ENCODE measurements at places on chromosomes 6 and 20.

DNA sequence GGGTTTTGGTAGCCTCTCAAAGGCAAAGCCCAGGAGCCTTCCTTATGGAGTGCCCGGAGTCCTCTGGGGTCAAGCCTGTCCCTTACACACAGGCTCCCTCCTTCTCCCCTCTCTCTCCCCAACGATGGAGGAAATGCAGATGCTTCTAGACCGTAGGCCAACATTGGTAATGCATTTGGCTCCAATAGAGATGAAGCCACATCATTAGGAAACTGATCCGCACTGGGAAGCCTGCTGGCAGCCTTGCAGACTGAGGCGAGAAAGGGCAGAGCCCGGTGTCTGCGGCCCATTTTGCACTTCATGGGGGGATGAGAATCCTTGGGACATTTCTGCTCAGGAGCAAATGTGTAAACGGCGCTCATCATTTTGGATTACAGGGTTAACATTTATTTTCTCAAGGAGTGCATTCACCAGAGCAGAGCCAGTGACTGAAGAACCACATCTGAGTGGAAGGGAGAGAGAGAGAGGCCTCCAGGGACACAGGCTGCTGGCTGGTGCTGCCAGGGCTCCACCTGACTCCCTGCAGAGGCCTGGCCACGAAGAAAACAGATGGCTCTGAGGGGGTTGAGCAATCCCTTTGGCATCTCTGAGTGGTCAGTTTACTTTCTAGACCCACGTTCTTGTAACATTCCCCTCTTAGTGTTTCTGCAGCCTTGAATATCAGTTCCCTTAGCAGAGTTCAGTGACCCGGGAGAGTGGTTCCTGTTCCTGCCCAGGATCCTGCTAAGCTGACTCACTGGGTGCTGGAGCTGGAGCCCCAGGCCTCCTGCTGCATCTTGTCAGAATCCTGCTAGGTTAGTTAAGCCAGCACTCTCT is 4.4 kb upstream of the CST3 start:
- peak; percentile 6 for ATAC-seq

- no peak for ATAC-seq
These were observed 13.7 kb downstream of the HRH3 start for GRCh38 chr20:62206388-62206775.

DNA sequence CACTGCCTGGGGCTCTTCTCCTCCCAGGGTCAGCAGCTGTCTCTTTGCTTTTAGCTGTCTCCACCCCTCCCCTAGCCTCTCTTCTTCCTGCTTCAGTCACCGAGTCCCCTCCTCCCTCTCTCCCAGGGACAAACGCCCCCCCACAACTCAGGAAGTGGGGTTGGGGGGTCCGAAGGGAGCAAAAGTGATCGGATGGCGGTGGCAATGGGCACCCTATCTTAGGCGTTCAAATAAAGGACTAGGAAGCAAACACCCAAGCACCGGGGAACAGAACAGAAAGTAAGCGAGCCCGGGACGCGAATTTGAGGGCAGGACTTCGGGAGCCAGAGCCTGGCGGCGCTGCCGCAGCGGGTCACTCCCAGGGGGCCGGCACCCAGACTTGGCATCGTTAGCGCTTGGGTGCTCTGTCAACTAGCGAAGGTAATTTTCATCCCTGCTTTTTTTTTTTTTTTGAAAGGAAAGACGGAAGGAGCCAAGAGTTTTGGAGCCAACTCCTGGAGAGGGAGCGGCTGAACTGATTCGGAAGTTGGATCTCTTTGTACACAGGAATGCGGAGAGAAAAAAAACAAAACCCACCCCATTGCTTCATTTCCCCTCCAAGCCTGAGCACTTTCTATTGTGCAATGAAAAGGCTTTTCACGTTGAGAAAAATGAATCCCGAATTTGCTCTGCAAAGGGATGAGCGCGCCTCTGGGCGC is 815 bp upstream of the ITPR3 start:
- ATAC-seq: peak; percentile 72

GRCh38 chr6:4563156-4563555 is 213.0 kb upstream of the CDYL start:
- no peak for ATAC-seq

GRCh38 chr6:101762851-101763250 is 369.3 kb downstream of the GRIK2 start:
- no peak for ATAC-seq

Measured in SK-N-SH treated with all-trans-retinoic acid at 6 μM for 48 hours (cell line).